Activated CD4-positive, alpha-beta T cell treated with anti-CD3 and anti-CD28 coated beads, Interleukin-2, amount 50 U/mL, for 48 hours (primary cell): ENCODE measurements at places on chromosomes 16 and 17.

DNA sequence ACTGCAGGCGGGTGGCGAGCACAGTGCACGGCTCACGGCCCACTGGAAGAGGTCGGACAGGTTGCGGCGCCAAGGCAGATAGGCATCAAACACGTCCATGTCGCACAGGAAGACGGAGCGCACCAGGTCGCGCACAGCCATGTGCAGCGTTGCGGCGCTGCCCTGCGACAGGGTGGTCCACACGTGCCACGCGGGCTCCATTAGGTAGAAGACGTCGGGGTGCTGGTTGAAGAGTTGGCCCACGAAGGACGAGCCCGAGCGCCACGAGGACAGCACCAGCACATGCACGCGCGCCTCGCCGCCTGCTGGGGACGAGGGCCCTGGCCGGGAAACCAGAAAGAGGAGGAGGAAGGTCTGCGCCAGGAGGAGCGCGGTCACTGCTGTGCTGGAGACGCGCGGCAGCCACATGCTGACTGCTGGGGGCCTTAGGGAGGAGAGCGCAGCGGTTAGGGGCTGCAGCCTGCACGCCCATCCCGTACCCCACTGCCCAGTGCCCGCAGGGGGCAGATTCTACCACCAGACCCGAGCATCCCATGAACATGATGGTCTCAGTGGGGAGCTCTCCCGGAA, 15.0 kb upstream of the TMEM170A start:
- no peak for DNase-seq

DNA sequence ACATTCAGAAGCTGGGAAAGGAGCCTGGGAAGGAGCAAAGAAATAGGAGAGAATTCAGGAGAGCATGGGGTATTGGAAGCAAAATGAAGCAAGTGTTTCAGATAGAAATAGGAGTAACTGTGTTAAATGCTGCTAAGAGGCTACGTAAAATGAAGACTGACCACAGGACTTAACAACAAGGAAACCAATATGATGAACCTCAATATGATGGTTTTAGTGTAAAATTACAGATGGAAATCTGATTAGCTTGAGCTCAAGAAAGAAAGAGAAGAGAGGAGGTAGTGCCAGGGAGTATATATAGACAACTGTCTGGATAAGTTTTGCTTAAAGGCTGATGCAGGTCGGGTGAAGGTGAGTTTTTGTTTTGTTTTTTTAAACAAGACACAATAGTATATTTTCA, 92.2 kb downstream of the HELZ start:
- DNase-seq, result no peak

- DNase-seq, result no peak
These were observed 27.1 kb downstream of the TIMM22 start for GRCh38 chr17:1024076-1024475.

DNA sequence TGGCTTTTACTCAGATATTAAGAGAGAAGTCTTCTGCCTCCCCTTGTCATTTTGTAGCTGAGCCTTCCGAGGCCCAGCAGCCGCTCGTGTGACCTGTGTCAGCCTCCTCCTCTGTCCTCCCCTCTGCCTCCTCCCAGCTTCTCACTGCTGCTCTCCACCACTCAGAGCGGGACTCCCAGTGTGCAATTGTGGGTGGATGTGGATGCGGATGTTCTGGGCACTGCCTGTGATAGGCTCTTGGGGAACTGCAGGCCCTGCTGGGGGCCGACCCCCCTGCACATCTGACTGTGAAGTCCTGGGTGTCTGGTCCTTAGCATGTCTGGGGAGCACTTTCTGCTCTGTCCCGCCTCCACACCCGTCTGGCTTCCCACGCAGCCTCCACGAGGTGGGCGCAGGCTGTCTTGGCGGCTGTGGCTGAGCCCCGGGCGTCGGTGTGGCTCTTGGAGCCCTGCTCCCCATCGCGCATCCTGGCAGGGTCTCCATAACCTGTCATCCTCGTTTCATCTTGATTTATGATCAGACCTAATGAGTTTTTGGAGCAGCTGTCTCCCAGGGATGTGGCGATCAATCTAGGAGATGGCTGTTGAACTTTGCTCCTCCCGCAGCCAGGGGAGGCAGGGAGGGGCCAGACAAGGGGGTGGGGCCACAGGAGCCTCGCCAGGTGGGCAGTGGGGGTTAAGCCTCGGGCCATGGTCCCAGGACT, 28.1 kb downstream of the GRIN2C start:
- no peak for DNase-seq

GRCh38 chr16:66605177-66605978, 874 bp downstream of the CMTM3 start:
- peak; percentile 37 for DNase-seq

- no peak for DNase-seq
These were observed 76.4 kb upstream of the C17orf78 start for GRCh38 chr17:37299257-37299980.

DNA sequence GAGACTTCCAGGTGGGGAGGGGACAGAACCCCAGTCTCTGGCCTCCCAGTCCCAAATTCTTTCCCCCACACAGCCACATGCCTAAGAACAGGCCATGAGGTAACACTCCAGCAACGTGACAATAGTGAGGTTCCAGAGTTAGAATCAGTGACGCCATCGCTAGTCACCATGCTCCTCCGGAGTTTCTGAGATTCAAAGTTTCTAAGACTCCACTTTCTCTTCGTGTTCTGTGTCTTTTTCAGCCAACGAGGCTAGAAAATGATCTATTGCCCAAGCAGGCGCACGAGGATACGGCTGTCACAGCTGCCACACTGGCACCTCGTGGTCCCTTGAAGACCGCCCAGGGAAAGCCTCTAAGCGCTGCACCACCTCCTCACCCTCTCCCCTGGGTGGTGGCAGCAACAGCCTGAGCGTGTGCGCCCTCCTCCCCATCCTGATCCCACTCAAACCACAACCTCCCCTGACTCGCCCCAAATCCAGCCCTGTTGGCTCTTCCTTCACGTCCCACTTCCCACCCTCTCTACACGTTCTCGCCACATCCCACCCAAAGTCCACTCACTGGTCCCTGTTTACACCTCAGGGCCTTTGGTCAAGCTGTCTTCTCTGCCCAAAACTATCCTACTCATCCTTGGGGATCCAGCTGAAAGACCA, 1.0 kb downstream of the MCRIP1 start:
- peak; percentile 49 for DNase-seq

GRCh38 chr16:980595-980854, 1.0 kb upstream of the SOX8 start:
- DNase-seq, result no peak

DNA sequence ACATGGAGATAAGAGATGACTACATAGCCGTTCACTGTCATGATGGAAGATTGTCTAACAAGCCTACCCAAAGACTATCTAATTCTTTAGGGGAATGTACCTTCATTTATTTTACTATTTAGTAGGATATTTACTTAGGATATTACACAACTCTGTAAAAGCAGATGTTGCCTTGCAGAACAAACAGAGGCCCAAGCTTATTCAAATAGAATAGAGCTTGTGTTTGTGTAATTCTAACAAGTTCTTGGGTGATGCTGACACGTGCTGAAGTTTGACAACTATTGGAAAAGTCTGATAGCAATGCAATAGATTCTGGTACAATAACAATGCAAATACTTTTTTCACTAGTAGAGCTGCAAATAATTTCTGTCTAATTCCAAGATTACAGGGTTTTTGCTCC, 447.6 kb downstream of the TOX3 start:
- DNase-seq, result no peak

DNA sequence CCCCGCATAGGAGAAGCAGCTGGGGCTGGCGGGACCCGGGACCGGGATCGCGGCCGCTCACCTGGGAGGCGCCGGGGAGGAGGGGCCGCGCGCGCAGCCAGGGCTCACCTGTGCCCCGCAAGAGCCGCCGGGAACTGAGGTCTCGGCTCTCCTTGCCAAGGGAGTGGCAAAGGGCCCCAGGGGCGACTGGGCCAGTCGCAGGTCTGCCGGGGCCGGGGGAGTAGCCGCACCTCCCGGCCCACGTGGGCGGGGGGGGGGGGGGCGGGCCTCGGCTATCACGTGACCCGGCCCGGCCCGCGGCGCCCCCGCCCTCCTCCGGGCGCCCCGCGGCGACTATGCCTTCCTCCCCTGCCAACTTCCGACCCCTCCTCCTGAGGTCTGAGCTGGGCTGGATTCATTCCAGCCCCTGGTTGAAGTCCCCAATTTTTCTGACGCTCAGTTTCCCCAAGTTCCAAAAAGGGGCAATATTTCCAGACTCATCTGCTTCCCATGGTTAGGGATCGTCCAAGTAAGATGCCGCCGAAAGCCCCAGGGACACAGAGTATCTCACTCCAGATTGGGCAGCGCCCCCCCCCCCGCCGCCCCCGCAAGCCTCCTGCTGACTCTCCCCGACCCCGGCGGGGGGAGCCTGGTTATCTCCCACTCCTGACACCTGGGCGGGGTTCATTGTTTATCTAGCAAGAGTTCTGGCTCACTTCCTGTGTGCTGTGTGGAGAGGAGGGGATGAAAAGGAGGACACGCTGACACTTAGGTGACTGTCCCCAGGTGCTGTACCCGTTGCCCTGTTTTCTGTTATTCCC, at the start of gene TMC6:
TSS of gene TMC6 (minus strand) at position 205 of the 800 bp plus-strand sequence. CDS start 1,923 bp downstream, outside the sequence.
- DNase-seq, result peak; percentile 66

- DNase-seq, result no peak
These were observed 13.4 kb downstream of the ITGAL start for GRCh38 chr16:30485818-30486436.

DNA sequence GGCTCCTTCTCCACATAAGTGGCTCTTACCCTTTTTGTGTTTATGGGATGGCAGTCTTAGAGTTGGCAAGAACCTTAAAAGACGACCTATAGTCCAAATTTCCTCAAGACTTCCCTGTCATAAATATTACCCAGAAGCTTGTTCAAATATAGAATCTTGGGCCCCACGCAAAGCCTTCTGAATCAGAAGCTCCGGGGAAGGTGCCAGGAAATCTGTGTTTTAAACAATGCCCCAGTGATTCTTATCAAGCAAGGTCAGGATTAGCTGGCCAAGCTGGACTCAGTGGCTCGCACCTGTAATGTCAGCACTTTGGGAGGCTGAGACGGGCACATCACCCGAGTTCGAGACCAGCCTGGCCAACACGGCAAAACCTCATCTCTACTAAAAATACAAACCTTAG, 85.7 kb downstream of the TIMM22 start:
- DNase-seq, result no peak

DNA sequence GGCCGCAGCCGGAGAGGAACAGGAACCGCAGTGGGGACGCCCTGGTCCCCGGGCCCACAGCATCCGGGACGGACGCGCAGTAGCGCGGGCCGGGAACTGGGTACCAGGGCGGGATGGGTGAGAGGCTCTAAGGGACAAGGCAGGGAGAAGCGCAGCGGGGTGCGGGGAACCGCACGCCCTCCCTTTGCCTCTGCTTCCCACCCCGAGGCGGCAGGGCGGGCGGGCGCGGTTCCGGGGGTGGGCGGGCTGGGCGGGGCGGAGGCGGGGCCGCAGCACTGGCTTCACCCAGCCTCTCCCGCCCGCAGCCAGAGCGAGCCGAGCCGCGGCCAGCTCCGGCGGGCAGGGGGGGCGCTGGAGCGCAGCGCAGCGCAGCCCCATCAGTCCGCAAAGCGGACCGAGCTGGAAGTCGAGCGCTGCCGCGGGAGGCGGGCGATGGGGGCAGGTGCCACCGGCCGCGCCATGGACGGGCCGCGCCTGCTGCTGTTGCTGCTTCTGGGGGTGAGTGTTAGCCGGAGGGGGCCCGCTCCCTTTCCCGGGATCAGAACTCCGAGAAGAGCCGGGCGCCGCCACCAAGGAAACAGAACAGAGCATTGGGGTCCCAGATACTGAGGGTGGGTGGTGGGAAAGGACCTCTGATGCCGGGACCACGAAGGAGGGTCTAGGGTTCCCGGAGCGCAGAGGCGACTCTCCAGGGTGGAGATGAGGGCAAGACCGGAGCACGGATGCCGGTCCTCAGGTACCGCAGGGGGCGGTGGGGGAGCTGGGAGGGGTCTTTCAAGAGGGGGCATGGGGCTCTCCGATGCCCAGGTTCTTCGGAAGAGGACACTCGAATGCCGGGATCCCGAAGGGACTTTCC, at the start of gene NGFR:
TSS of gene NGFR (plus strand) at position 308 of the 856 bp plus-strand sequence. CDS start at position 433, 125 bp downstream.
- peak; percentile 52 for DNase-seq

DNA sequence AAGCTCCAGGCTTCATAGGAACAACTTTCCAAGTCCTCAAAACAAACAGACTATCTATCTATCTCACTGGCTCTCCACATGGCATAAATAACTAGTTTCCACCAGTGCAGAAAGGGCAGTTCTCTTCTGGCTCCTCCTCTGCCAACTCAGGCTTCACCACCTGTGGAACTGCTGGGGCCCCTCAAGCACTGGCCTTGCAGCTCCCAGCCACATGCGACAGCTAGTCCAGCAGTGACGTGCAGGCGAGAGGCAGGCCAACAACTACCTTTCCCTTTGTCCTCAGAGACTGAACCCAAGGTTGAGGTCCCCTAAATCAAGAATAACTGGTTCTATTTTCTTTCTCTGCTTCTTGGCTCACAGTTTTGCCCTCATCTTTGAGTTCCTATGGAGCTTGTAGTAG, 137.6 kb downstream of the AATF start:
- no peak for DNase-seq

- DNase-seq, result no peak
These were observed 117.9 kb upstream of the MPHOSPH6 start for GRCh38 chr16:82287937-82288336.

DNA sequence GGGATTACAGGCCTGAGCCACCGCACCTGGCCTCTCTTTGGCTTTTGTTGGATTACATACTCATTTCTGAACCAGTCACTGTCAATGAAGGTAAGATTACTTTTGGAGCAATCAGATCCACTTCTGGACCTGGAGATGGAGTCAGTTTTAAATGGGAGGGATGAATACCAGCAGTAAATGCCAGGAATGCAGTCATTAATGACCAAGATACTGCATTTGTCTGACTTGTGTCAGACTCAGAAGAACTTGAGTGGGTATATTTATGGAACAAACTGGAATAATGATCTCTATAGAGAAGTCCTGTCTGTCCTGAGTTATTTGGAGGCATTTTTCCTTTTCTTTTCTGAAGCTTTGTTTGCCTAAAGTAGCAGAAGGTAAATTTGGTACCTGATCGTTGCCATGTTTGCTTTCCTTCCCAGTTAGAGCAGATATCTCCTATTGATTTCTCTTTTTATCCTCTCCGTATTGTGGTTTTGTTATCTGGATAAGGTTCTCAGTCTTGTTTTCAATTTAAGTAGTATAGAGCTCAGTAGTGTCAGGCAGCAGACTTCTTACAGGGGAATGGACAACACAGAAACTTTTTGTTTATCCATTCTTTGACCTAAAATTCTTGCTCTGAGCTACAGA, 10.7 kb downstream of the NLK start:
- DNase-seq, result no peak

DNA sequence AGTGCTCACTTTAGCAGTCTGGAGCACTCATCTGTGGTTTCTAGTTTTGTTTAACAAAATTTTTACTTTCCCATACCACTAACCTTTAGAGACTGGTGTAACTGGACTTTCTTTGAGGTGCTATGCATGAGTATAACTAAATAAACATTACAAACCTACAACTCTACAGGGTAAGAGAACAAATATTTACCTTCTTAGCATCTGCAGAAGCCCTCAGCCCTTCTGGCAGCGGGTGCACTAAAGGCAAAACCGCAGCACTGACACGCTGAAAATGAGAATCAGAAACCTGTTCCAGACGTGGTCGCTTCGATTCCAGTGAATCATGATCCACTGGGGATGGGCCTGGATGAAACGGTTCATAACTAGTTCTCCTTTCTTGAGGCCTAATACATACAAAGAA, 43.7 kb downstream of the NCOR1 start:
- no peak for DNase-seq
